ENCODE measurements at places on chromosomes 5 and 9.

DNA sequence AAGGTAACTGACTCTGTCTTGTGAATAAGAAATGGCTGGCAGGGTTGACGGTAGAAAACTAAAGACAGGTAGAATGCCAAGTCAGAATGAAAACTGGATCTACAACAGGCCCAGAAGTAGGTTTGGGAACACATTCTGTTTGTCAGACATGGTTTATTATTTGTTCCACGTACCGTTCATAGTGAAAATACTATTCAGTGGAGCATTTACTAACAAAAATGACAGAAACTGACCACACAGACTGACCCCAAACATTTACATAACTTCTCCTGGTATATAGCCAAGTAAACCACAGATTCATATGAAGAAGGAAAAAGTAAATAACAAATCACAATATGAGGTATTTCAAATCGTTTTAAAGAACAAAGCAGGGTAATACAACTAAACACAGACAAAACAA, 73.7 kb downstream of the SLC38A9 start:
- no peak overlapping the region for H3K27ac ChIP-seq
- DNase-seq, result no peak
- peaks cover 10% of the 10 kb centered on the region for H3K4me1 ChIP-seq
- no peak overlapping the region for H3K4me3 ChIP-seq
- H3K27me3 ChIP-seq, result no peaks in the 10 kb centered on the region

DNA sequence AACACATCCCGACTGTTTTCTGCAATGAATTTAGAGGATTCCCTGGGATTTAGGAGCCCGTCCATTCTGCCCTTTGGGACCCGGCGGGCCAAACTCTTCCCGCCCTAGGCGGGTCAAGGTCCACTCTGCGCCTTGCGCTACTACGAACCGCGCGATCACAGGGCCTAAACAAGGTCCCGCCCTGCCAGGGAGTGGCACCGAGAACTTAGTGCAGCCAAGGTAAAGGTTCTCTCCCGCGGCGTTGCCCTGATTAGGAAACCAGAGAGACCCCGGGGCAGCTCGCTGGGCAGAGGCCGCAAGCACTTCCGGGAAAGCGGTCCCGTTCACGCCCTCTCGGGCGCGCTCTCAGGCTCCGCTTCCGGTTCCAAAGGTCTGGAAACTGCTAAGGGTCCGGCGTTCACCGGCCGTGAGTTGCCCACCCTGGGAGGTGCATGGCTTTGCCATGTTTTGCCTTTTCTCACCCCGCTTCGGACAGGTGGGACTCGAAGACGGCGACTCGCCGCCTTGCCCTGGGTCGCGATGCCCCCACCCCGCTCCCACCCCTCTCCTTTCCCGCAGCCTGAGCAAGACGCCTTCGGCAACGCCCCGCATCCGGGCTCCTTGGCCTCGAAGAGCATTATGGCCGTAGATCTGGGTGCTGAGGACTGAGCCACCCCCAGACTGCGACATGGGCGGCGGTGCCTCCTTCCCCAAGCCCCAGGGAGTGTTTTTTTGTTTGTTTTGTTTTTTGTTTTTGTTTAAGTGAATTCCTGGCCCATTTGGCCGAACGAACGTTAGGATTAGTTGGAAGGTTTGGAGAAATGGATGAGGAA, 23.4 kb downstream of the HNRNPK start:
- peaks cover 24% of the 10 kb centered on the region for H3K4me1 ChIP-seq
- H3K4me3 ChIP-seq, result peak overlapping the region; percentile 97
- H3K36me3 ChIP-seq, result peaks cover 41% of the 10 kb centered on the region
- DNase-seq, result peak; percentile 82

DNA sequence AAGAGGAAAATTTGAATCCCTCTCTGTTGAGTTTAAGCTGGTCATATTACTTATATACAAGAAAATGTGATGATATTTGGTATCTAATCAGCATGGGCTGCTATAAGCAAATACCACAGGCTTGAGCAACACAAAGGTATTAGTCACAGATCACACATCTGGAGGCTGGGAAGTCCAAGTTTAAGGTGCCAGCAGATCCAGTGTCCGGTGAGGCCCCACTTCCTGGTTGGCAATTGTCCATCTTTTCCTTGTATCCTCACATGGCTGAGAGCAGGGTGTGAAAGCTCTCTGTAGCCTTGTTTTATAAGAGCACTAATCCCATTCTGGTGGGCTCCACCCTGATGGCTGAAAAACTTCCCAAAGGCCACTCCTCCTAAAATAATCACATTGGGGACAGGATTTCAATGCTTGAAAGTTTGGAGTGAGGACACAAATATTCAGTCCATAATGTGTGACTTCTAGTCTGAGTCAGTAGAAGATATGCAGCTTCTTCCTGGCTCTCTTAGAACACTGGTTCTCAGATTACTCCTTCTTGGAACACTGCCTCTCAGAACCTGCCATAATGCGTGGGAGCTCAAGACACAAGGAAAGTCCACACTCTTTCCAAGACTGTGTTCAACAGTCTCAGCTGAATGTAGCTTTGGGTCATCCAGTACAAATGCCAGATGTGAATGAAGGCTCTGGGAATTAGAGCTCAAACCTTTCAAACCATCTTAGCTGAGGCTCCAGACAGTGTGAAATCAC, 124.1 kb downstream of the PRDM9 start:
- H3K36me3 ChIP-seq, result no peaks in the 10 kb centered on the region
- H3K4me3 ChIP-seq, result no peak overlapping the region
- H3K27me3 ChIP-seq, result no peaks in the 10 kb centered on the region
- DNase-seq, result no peak
- H3K27ac ChIP-seq, result no peak overlapping the region

- peaks cover 6% of the 10 kb centered on the region for H3K27me3 ChIP-seq
- H3K4me1 ChIP-seq, result no peaks in the 10 kb centered on the region
- no peaks in the 10 kb centered on the region for H3K36me3 ChIP-seq
- no peak overlapping the region for H3K4me3 ChIP-seq
These were observed 49.9 kb downstream of the PDE4D start for GRCh38 chr5:59843511-59844213.

- H3K4me1 ChIP-seq, result peaks cover 6% of the 10 kb centered on the region
- H3K27ac ChIP-seq, result no peak overlapping the region
- no peak overlapping the region for H3K4me3 ChIP-seq
- H3K36me3 ChIP-seq, result no peaks in the 10 kb centered on the region
- H3K27me3 ChIP-seq, result peaks cover 10% of the 10 kb centered on the region
These were observed 162.8 kb downstream of the SREK1 start for GRCh38 chr5:66306844-66307315.

GRCh38 chr9:37683531-37684371, 33.0 kb downstream of the FRMPD1 start:
- H3K4me3 ChIP-seq, result no peak overlapping the region
- H3K27me3 ChIP-seq, result peaks cover 63% of the 10 kb centered on the region
- H3K4me1 ChIP-seq, result no peaks in the 10 kb centered on the region
- H3K27ac ChIP-seq, result no peak overlapping the region

GRCh38 chr5:65320250-65320649, 161.5 kb downstream of the ADAMTS6 start:
- H3K4me1 ChIP-seq, result no peaks in the 10 kb centered on the region
- DNase-seq, result no peak
- no peaks in the 10 kb centered on the region for H3K36me3 ChIP-seq

DNA sequence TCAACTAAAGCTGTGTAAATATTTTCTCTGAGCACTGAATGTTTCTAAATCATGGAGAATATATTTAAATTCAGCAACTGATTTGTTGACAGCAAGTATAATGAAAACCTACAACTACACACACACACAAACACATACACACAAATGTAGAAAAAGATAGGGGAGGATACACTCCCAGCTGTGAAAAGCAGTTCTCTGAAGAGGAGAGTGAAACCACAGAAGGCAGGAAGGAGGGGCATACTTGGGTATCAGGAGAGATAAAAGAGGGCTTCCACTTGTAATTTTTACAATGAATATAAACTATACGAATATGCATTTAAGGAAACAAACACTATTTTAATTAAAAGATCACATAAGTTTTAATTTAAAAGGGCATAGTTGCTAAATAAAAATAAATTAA, 227.8 kb upstream of the SLC24A2 start:
- peaks cover 2% of the 10 kb centered on the region for H3K27me3 ChIP-seq
- H3K27ac ChIP-seq, result no peak overlapping the region
- DNase-seq, result no peak
- H3K4me1 ChIP-seq, result peaks cover 32% of the 10 kb centered on the region
- H3K36me3 ChIP-seq, result peaks cover 2% of the 10 kb centered on the region

GRCh38 chr9:33332011-33332410, 41.7 kb downstream of the NFX1 start:
- no peak for DNase-seq
- no peaks in the 10 kb centered on the region for H3K4me1 ChIP-seq

GRCh38 chr5:91109634-91110033, 273.5 kb downstream of the ARRDC3 start:
- H3K27ac ChIP-seq, result no peak overlapping the region
- no peaks in the 10 kb centered on the region for H3K36me3 ChIP-seq
- DNase-seq, result no peak
- peaks cover 2% of the 10 kb centered on the region for H3K4me1 ChIP-seq
